HepG2 (cell line): ENCODE measurements at places on chromosomes 2 and 18. TPM values are rescaled to one million over a fixed set of nuclear protein-coding genes. Genes with fewer than 3 reads are reported as not detected.

DNA sequence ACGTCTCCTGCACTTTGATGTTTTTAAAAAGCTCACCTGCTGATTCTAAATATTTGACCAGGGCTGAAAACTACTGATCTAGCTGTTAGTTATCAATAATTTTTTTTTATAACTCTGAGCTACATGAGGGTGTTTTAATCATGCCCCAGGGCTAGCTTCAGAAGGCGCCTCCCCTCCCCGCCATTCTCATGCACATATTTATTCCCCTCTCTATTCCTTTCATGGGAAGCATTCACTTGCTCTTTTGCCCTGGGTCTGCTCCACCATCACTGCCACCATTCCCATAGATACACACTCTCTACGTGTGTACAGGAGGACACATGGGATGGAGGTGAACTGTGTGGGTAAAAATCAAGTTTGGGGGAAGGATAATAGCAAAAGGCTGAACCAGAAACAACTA, 101.0 kb downstream of the PLA2R1 start:
- no peak for DNase-seq

DNA sequence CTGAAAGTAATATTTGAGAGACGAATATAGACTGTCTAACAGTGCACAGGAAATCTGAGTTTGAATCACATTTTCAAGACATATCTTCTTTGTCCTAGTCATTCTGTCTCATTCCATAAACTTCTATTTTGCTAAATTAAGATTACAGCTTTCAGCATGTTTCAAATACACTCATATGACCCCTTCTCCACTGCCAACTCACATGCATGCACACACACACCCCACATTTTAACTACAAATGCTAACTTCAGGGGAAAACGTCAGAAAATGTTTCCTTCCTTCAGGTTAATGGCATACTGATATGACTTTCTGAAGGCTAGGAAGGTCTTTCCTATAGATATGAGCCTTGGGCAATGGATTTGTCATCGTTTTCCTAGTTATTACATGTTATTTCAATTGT, 373.7 kb downstream of the RBM43 start:
- DNase-seq, result no peak

The GALNT5 gene
- polyA plus RNA-seq, result not detected in 2 replicates

The INPP1 gene
- 10.0 and 10.5 TPM in 2 replicates for polyA plus RNA-seq

The LRP2 gene
- polyA plus RNA-seq, result 0.03 and 0.07 TPM in 2 replicates
